ENCODE measurements at places on chromosomes 1 and 21. TPM values are rescaled to one million over a fixed set of nuclear protein-coding genes. Genes with fewer than 3 reads are reported as not detected.

Gene NLRP3
- not detected for polyA plus RNA-seq

Gene KIF26B
- 3.0 TPM for polyA plus RNA-seq

Gene GJA4
- not detected for polyA plus RNA-seq

Gene CFAP107
- polyA plus RNA-seq, result 0.23 TPM

DNA sequence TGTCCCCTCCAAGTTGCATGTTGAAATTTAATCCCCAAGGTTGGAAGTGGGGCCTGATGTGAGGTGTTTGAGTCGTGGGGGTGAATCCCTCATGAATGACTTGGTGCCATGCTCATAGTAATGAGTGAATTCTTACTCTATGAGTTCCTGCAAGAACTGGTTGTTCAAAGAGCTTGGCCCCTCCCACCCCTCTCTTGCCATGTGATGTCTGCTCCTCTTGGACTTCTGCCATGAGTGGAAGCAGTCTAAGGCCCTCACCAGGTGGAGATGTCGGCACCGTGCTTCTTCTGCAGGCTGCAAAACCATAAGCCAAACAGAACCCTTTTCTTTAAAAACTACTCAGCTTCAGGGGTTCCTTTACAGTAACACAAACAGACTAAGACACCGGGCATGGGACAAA lies 14.3 kb downstream of the G0S2 start:
- no peak for DNase-seq

Gene FCRL2
- not detected for polyA plus RNA-seq

GRCh38 chr1:210541680-210542358 lies 213.1 kb downstream of the HHAT start:
- DNase-seq, result no peak

- no peak for DNase-seq
These were observed 62.0 kb upstream of the ABCG1 start for GRCh38 chr21:42156690-42157605.

Gene TRABD2B
- not detected for polyA plus RNA-seq

Gene ACTL8
- 0.07 TPM for polyA plus RNA-seq

- DNase-seq, result no peak
These were observed 43.0 kb upstream of the RAB3GAP2 start for GRCh38 chr1:220315070-220315839.

DNA sequence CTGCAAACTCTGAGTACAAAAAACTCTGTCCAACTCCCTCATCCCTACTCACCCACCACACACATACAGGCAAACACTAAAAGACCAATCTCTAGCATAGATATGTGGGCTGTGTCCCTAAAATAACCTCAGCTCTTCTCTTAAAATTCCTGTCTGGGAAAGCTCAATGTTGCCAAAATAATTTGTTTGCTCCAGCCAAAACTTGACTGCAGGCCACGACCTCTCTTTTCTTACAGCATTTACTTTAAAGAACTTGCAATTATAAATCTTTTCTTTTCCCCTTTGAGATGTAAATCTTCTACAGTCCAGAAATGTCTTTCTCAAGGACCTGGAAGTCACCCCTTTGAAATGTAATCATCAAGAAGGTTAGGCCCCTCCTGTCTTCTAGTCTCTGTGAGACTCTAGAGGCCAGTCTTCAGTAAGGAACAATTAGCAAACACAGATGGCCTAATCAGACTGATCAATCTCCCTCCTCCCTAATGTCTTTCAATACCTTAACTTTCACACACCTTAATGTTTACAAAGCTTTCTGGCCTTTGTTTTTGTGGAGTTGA lies 483.6 kb upstream of the RGS18 start:
- DNase-seq, result no peak

- no peak for DNase-seq
These were observed 49.0 kb upstream of the OLFM3 start for GRCh38 chr1:102045752-102046151.

Gene GREM2
- polyA plus RNA-seq, result 5.6 TPM

Gene FCRL5
- polyA plus RNA-seq, result not detected

Gene CFHR2
- polyA plus RNA-seq, result not detected

Gene CA6
- not detected for polyA plus RNA-seq

Gene NPR1
- polyA plus RNA-seq, result not detected

Gene IGFN1
- polyA plus RNA-seq, result not detected

DNA sequence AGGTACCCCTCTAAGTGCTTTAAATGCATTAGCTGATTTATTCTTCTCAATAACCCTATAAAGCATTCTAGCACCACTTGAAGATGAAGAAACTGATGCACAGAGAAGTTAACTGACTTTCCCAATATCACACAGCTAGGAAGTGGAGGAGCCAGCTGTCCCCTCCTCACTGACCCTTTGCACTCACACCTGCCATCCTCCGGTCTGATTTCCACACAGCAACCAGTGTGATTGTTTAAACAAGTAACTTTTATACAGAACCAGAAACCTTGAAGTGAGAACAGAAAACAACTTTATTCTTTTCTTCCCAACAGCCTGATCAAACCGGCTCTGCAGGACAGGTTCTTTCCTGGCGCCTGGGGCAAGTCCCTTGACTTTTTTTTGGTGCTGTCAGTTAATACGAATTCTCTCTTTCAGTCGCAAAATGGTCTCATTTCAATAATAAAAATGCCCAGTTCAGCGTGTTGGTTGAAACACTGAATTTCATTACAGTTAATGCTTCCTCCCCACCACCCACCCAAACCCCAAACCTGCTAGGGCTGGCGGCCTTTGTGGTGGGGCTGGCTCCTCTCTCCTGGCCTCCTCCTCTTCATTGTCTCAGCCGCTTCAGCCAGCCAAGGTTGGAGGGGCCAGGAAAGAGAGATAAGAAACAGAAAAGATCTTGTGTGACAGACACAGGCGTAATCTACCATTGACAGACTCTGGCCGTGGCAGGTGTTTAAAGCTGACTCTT lies 26.4 kb upstream of the EEIG2 start:
- no peak for DNase-seq

DNA sequence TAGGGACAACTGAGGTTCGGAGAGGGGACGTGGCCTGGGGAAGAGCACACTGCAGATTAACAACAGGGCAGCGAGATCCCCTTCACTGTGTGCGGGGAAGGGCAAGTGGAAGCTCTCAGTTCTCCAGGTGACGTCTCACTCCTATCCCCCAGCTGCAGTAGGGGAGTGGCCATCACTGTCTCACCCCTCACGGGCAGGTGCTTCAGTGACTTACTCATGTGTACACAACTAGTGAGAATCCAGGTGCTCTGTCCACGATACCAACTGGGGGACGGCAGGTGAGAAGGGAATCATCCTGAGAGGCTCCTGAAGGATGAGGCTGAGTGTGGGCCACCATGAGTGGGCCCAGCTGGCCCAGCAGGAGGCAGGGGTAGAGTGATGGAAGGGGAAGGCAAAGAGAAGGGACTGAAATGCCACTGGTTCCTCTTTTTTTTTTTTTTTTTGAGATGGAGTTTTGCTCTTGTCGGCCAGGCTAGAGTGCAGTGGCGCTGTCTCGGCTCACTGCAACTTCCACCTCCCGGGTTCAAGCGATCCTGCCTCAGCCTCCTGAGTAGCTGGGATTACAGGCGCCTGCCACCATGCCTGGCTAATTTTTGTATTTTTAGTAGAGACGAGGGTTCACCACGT lies 25.9 kb downstream of the RHBG start:
- DNase-seq, result no peak

GRCh38 chr1:243500512-243500911 lies 244.7 kb downstream of the SDCCAG8 start:
- no peak for DNase-seq

DNA sequence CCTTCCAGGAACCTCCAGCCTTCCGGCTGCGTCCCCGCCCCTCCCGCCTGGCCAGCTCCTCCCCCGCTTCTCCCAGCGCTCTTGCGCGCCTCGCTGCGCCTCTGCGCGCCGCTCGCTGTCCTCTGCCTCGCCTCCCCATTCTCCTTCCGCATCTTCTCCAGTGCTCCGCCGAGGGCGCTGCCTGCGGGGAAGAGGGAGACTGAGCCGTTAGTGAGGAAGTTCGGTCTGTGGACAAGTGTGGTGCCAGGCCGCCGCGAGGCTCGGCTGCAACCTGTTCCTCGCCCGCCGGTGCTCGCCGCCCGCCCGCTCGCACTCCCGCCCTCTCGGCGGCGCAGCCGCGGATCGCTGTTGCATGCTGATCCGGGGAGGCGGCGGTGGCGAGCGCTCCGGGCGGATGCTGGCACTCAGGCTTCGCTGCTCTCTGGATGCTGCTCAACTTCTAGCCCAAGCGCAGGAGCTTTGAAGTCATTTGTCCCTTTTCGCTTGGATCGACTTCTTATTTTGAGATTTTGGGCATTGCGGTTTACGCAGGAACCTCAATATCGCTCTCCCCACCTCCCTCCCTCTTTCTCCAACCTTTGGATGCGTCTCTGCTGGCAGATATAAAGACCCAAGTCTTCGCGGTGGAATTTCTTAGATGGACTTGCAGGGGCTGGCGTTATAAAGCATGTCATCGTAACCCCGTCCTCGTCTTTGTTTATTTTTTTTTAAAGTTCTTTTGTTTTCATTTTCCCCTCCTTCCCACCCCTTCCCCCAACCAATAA lies 614 bp upstream of the CACNA1E start:
- no peak for DNase-seq

- no peak for DNase-seq
These were observed 819.5 kb downstream of the KCNT2 start for GRCh38 chr1:195788721-195789120.

Gene DDR2
- 282 TPM for polyA plus RNA-seq

Gene MARK1
- polyA plus RNA-seq, result 0.97 TPM

DNA sequence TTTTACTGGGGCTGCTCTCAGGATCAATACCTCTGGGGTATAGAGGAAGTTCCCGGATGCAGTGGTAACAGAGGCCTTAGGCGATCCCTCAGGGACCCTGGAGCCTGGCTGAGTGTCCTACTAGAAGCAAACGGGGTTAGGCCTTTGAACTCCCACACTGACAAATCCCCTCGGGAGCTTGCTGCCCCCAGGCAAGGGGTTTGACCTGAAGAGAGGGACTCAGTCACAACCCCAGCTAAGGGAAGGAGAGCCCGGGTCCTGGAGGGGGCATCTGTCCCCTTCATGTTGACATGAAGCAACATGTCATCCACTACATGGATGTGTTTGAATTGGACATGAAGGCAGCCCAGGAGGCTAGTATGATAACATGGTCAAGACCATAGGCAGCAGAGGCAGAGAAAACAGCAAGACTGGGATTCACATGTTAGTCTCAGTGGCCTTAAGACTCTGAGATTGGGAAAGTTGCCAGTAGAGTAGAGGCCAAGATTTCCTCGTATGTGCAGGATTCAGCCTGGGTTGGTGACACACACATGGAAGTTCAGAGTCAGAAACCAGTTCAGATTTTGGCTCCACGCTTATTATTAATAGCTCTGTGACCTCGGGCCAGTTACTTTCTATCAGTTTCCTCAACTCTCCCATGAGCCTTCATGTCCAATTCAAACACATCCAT lies 101.5 kb downstream of the KCNN3 start:
- no peak for DNase-seq

Gene NCAM2
- 0.83 TPM for polyA plus RNA-seq

- no peak for DNase-seq
These were observed 175.6 kb upstream of the C1orf105 start for GRCh38 chr1:172244865-172245264.

GRCh38 chr1:243465738-243466137 lies 209.9 kb downstream of the SDCCAG8 start:
- DNase-seq, result no peak

Gene TENT5C
- 1.9 TPM for polyA plus RNA-seq

Gene MRTO4
- 31.4 TPM for polyA plus RNA-seq

GRCh38 chr1:30109853-30110252 lies 613.5 kb downstream of the MATN1 start:
- peak; percentile 6 for DNase-seq

Gene CYP4B1
- not detected for polyA plus RNA-seq

Gene CHRM3
- polyA plus RNA-seq, result 0.78 TPM

- DNase-seq, result no peak
These were observed 7.1 kb downstream of the PTGFRN start for GRCh38 chr1:116916533-116917445.

GRCh38 chr1:211632808-211633523 lies 42.5 kb downstream of the NEK2 start:
- DNase-seq, result no peak

Gene ICOSLG
- 0.27 TPM for polyA plus RNA-seq

GRCh38 chr1:206859082-206859521 lies 6.3 kb upstream of the IL20 start:
- DNase-seq, result no peak

DNA sequence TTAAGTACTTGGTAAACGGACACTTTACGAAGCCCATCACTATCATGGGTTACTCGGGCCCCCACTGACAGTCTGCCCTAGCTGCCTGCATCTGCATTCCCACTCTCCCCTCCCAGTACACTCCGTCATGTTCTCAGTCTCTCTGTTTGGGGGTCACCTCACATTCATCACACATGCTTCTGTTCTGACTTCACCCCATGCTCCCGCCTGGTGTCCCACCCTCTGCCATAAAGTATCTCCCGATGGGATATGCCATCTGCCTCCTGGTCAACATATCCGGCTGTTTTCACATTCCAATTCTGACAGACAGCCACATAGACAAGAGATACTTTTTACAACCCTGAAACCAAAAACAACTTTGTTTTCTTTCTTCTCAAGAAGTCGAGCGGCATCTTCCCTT lies 1.0 kb downstream of the OLFML2B start:
- DNase-seq, result no peak

DNA sequence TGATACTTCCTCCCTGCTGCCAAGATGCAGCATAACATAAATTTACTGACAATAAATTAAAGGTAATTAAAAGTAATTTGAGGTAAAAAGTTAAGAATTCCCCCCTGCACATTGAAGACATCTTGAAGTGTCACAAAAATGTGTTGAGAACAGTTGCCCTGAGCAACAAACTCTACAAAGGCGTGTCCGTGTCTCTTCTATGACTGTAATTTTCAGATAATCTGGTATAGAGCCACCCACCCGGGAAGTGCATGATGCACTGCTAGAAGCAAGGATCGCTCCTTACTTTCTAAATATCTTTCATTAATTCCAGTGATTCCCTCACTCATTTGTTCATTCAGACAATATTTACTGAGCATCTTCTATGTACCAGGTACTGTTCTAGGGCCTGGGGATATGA lies 11.0 kb upstream of the CASQ1 start:
- no peak for DNase-seq

Gene RO60
- 21.0 TPM for polyA plus RNA-seq

Measured in BJ (cell line).